Naive B cell (primary cell): ENCODE measurements at places on chromosomes 4 and X. TPM values are rescaled to one million over a fixed set of nuclear protein-coding genes. Genes with fewer than 3 reads are reported as not detected.

WAS gene
- 26.8 TPM for polyA plus RNA-seq

- no peaks in the 10 kb centered on the region for H3K4me1 ChIP-seq
- H3K4me3 ChIP-seq, result no peak overlapping the region
- H3K36me3 ChIP-seq, result peaks cover 6% of the 10 kb centered on the region
Observed at GRCh38 chrX:39705290-39705689, 392.5 kb downstream of the BCOR start.

ITIH6 gene
- not detected for polyA plus RNA-seq

DNA sequence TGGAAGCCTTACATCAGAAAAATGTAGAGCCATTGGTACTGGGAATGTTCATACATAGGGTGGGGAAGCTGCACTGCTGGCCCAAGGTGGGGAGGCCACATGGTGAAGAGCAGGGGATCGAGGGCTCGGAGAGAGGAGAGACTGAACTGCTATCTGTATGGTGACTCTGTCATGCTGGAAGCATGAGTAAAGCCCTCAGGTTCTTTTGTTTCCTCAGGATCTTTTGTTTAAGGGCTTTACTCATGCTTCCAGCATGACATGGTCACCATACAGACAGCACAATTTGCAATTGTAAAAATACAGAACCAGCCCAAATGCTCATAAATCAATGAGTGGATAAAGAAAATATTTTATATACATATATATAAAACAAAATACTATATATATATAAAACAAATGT lies 78.4 kb downstream of the KLF8 start:
- H3K27me3 ChIP-seq, result no peaks in the 10 kb centered on the region
- no peak for DNase-seq
- H3K4me1 ChIP-seq, result no peaks in the 10 kb centered on the region
- H3K27ac ChIP-seq, result no peak overlapping the region
- peaks cover 34% of the 10 kb centered on the region for H3K36me3 ChIP-seq
- H3K4me3 ChIP-seq, result no peak overlapping the region

DNA sequence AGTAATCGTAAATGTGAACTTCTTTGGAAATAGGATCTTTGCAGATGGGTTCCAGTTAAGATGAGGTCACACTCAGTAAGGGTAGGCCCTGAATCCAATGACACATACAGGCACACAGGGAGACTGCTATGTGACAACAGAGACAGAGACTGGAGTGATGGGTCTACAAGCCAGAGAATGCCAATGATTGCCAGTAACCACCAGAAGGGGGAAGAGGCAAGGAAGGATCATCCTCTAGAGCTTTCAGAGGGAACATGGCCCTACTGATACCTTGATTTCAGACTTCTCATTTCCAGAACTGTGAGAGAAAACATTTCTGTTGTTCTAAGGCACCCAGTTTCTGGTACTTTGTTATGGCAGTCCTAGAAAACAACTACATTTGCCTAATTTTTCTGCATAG lies 73.1 kb upstream of the CCDC160 start:
- H3K27ac ChIP-seq, result no peak overlapping the region
- H3K27me3 ChIP-seq, result no peaks in the 10 kb centered on the region
- no peak for DNase-seq
- H3K36me3 ChIP-seq, result no peaks in the 10 kb centered on the region
- no peak overlapping the region for H3K4me3 ChIP-seq

CXCL6 gene
- polyA plus RNA-seq, result not detected

DNA sequence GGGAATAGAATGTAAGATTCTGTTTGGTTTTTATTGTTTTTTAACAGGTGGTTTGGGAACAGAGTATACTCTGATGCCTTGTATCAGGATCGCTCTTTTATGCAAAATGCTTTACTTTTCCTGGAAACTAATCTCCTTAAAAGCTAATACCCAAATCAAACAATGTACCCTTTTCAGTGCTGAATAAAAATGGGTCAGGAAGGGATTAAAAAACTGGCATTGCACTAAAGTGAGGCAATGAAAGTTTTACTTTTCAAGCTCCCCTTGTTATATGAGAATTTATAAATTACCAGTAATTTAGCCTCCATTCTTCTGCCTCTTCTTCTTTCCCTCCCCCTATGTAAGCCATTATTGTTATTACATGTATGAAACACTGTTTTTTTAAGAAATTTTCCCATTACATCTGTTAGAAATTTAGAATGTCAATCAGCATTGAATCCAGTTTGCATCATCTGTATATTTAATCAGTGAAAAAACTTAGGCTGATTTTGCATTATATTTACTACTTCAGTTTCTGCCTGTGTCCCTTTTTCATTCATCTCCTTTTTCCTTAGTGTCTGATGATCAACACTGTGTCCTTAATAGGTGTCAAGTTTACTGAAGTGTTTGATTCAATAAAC lies 89.7 kb upstream of the NPNT start:
- H3K36me3 ChIP-seq, result peaks cover 4% of the 10 kb centered on the region
- no peaks in the 10 kb centered on the region for H3K4me1 ChIP-seq
- H3K4me3 ChIP-seq, result no peak overlapping the region
- no peak overlapping the region for H3K27ac ChIP-seq

DNA sequence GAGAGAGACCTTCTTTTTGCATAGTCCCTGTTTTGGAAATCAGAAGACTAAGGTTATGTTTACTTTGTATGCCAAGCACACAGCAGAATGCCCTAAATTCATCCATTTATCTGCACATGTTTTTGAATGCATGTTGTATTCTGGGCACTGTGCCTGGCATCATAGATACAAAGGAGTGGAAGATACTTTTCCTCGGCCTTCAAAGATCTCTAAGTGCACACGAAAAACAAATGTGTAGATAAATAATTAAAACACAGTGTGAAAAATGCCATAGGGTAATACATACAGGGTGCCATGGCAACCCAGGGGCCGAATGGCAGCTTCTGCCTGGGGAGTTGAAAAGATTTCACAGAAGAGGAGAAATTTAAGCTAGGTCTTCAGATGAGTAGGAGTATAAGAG lies 390.6 kb upstream of the ATOH1 start:
- no peak overlapping the region for H3K27ac ChIP-seq
- H3K4me1 ChIP-seq, result no peaks in the 10 kb centered on the region
- no peak overlapping the region for H3K4me3 ChIP-seq
- no peak for DNase-seq
- H3K36me3 ChIP-seq, result no peaks in the 10 kb centered on the region
- H3K27me3 ChIP-seq, result no peaks in the 10 kb centered on the region

PDE6B gene
- 24.3 TPM for polyA plus RNA-seq

DNA sequence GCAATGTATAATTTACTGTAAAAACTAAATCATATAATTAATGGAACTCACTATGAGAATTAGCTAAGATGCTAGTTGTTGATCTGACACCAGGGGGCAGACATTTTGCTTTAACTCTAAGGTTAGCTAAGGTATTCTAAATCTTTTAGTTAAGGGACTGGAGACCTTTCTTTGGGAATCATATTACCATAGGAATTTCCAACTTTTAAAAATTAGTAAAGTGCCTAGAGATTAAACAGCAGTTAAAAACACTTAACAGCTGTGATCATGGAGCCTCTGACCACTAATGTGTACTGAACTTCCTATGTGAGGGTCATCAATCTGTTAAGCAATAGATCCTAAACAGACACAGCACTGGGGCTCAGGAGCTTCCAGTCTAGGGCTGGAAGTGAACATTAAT lies 226.6 kb downstream of the NSUN7 start:
- DNase-seq, result no peak
- no peak overlapping the region for H3K27ac ChIP-seq
- no peaks in the 10 kb centered on the region for H3K36me3 ChIP-seq
- no peaks in the 10 kb centered on the region for H3K4me1 ChIP-seq

DNA sequence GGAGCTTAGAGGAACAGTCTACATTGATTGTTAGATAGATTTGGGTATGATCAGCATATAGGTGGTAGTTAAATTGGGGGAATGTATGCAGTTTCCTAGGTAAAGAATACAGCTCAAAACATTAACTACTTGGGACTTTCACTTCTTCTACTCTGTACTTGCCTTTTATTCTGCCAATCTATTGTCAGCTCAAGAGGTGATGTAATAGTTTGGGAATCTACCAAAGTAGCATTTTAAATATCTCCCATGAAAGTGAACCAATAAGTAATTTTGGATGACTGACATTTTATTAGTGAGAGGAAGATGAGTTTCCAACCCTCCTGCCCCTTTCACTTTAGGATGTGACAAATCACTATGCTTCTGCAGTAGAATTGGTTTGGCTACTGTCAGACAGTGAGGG lies 43.4 kb downstream of the NUDT6 start:
- no peak overlapping the region for H3K27ac ChIP-seq
- H3K36me3 ChIP-seq, result peaks cover 11% of the 10 kb centered on the region
- peaks cover 22% of the 10 kb centered on the region for H3K27me3 ChIP-seq
- no peak overlapping the region for H3K4me3 ChIP-seq
- no peak for DNase-seq

GRCh38 chrX:63718010-63718694 lies 66.9 kb downstream of the ARHGEF9 start:
- no peaks in the 10 kb centered on the region for H3K4me1 ChIP-seq
- no peak for DNase-seq
- H3K36me3 ChIP-seq, result no peaks in the 10 kb centered on the region
- H3K27me3 ChIP-seq, result no peaks in the 10 kb centered on the region
- no peak overlapping the region for H3K27ac ChIP-seq

DNA sequence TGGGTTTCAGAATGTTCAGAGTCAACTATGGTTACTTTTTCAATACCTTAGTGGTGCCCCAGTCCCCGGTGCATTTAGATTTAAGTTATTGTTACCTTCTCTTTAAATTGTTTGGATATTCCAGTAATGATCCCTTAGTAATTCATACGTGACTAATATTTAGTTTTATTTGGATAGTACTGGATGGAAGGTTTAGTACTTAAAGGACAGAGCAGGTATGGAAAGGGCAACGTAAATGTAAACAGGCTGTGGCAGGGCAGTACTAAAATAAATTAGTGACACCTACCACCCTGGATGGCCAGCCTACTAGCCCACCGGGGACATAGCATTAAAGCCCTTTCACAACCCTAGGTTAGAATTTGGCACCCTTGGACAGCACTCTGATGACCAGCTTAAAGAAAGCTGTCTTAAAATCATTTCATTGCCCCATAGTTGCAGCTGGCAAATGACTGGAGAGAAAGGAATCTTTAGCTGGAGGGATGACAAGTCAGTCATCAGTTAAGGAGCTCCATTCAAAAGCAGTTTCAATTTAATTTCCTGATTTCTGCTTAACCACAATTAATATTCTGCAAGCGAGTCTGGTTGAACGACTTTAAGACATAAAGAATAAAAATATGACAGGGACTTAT lies 16.4 kb downstream of the PLP1 start:
- no peak for DNase-seq
- H3K27me3 ChIP-seq, result no peaks in the 10 kb centered on the region
- H3K4me1 ChIP-seq, result peaks cover 16% of the 10 kb centered on the region
- no peak overlapping the region for H3K27ac ChIP-seq
- H3K4me3 ChIP-seq, result no peak overlapping the region

DNA sequence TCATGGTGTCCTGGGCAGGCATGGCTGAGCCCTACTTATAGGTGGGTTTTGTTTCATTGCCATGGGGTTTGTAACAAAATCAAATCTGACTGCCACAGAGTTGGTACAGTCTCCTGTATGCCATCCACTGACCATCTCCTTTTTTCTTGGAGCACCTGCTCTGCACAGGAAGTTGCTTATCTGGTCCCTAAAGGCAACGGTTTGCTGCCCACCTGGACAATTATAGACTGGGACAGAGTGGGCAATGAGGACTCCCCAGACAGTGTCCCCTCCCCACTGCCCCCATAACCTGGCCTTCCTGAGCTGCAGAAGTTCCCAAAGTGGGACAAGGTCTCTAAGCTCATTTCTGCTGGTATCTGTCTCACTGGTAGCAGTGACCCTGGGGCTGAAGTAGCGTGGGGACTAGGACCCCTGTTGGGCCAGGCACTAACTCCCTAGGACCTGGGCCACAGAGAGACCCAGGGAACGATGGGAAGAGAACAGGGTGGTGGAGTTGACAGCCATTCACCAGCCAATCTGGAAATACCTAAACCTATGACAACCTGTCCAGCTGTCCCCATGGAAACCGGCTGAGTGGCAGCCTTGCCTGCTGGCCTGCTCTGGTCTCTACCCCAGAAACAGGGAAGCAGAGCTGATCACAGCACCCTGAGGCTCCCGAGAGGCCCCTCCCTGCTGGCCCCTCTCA lies 64.7 kb downstream of the WFS1 start:
- H3K4me3 ChIP-seq, result no peak overlapping the region
- peaks cover 12% of the 10 kb centered on the region for H3K4me1 ChIP-seq
- no peak for DNase-seq
- peaks cover 36% of the 10 kb centered on the region for H3K27me3 ChIP-seq

GRCh38 chrX:9183481-9183880 lies 149.6 kb upstream of the FAM9B start:
- H3K27me3 ChIP-seq, result peaks cover 14% of the 10 kb centered on the region
- H3K4me3 ChIP-seq, result no peak overlapping the region
- H3K4me1 ChIP-seq, result no peaks in the 10 kb centered on the region
- no peaks in the 10 kb centered on the region for H3K36me3 ChIP-seq
- no peak overlapping the region for H3K27ac ChIP-seq
- DNase-seq, result no peak

- no peak overlapping the region for H3K27ac ChIP-seq
- no peaks in the 10 kb centered on the region for H3K36me3 ChIP-seq
- DNase-seq, result no peak
- no peak overlapping the region for H3K4me3 ChIP-seq
- no peaks in the 10 kb centered on the region for H3K4me1 ChIP-seq
Observed at GRCh38 chr4:188971125-188971524, 831.9 kb downstream of the TRIML1 start.

- H3K4me3 ChIP-seq, result no peak overlapping the region
- H3K27ac ChIP-seq, result no peak overlapping the region
- DNase-seq, result no peak
- H3K36me3 ChIP-seq, result no peaks in the 10 kb centered on the region
Observed at GRCh38 chr4:124191329-124191728, 521.2 kb downstream of the ANKRD50 start.

DNA sequence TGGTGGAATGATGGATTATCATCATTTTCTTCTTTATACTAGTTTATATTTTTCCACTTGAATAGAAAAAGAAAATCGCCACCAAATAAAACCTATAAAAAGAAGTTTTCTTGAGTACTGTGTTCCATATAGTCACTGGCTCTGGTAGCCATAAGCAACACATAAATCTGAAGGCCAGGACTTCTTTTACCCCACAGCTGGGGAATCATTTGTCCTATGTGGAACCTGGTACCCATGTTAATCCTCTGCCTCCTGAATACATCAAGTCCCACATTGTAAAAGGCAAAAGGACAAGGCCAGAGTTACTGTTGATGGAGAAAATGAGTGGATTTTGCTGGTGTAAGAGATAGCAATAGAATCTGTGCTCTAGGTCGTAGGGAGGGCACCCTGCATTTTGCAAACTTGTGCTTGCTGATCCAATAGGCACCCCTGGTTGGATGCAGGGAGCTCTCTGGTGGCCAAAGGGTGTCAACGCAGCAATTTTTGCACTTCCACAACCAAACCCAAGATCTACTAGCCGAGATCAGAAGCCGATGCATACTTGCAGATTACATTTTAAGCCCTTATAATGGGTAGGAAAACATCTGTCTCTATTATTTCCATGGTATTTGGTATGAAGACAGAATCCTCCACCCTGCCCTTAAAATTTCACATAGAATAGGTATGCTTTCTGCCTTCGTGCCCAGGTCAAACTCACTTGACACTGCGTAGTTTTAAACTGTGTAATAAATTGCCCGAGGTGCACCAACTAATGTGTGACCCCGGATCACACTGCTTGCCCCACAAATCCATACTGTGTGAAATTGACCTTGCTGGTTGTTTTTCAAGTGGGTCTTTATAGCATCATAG lies 146.2 kb upstream of the SCML1 start:
- H3K27me3 ChIP-seq, result no peaks in the 10 kb centered on the region
- no peak overlapping the region for H3K4me3 ChIP-seq
- H3K36me3 ChIP-seq, result no peaks in the 10 kb centered on the region
- H3K27ac ChIP-seq, result no peak overlapping the region
- no peak for DNase-seq

- H3K4me3 ChIP-seq, result no peak overlapping the region
- H3K36me3 ChIP-seq, result no peaks in the 10 kb centered on the region
- no peak overlapping the region for H3K27ac ChIP-seq
- no peaks in the 10 kb centered on the region for H3K27me3 ChIP-seq
- no peak for DNase-seq
Observed at GRCh38 chr4:134666640-134667039, 465.1 kb upstream of the PABPC4L start.
